ENCODE measurements at places on chromosomes 7 and 10.

- no peak for DNase-seq
Observed at GRCh38 chr7:4816419-4817080, 41.1 kb downstream of the AP5Z1 start.

DNA sequence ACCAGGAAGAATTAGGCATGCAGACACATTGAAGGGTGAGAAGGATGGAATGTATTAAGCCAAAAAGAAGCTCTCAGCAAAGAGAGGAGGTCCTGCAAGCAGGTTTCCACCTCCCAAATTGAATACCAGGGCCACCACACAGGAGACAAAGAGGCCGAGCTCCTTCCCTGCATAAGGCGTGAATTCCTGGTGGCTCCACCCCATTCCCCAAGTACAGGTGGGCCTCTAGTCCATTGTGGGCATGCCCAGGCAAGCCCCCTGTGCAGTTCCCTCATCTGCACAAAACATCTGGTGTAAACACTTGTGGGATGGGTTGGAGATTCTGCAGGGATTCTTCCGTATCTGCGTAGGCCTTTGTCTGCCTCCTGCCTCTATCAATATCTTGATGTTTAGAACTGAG is 817.5 kb downstream of the NRG3 start:
- DNase-seq, result no peak

DNA sequence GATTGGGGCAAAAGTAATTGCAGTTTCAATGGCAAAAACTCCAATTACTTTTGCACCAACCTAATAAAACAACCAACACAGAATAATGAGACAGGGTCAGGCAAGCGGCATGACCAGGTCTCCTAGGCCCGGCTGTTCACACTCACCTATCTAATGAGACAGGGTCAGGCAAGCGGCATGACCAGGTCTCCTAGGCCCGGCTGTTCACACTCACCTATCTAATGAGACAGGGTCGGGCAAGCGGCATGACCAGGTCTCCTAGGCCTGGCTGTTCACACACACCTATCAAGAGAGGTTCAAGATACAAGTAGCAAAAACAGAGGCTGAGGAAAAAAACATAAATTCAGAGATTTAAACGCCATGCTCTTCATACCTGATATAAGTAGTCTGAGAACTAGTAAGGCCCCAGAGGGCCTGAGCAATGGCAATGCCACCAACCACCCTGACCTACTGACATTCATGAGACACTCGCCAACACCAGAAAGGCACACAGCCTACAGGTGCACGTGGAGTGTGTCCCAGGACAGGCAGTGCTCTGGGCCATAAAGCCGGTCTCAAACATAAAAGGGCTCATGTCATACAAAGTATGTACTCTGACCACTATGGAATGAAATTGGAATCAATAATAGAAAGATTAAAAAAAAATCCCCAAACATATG is 40.6 kb upstream of the NCAPG2 start:
- no peak for DNase-seq

- DNase-seq, result no peak
Observed at GRCh38 chr10:50540069-50540825, 83.5 kb downstream of the SGMS1 start.

DNA sequence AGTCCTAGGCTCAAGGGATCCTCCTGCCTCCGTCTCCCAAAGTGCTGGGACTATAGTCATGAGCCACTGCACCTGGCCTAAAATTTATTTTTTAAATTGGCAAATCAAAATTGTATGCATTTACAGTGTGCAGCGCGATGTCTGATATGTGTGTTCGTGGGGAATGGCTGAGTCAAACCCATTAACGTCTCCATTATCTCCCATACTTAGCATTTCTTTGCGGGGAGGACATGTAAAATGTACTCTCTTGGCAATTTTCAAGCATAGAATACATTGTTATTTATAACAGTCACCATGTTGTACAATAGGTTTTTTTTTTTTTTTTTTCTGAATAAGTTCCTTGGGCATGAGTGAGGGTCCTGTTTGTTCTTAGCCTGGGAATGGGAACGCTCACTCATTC is 3.8 kb downstream of the TMEM184A start:
- DNase-seq, result no peak

GRCh38 chr10:129940617-129941198 is 23.4 kb downstream of the EBF3 start:
- no peak for DNase-seq

- no peak for DNase-seq
Observed at GRCh38 chr7:54180796-54181195, 361.4 kb upstream of the VSTM2A start.

DNA sequence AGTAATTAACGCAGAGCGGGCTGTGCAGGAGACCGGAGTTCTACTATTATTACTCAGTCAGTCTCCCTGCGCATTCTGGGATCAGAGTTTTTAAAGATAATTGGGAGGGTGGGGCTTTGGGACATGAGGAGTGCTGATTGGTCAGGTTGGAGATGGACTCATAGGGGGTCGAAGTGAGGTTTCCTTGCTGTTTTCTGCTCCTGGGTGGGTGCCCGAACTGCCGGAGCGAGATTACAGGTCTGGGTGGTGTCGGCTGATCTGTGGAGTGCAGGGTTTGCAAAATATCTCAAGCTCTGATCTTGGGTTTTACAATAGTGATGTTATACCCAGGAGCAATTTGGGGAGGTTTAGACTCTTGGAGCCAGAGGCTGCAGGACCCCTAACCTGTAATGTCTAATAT is 3.9 kb upstream of the LRRC27 start:
- no peak for DNase-seq

- DNase-seq, result no peak
Observed at GRCh38 chr10:15489431-15489830, 118.3 kb upstream of the FAM171A1 start.

DNA sequence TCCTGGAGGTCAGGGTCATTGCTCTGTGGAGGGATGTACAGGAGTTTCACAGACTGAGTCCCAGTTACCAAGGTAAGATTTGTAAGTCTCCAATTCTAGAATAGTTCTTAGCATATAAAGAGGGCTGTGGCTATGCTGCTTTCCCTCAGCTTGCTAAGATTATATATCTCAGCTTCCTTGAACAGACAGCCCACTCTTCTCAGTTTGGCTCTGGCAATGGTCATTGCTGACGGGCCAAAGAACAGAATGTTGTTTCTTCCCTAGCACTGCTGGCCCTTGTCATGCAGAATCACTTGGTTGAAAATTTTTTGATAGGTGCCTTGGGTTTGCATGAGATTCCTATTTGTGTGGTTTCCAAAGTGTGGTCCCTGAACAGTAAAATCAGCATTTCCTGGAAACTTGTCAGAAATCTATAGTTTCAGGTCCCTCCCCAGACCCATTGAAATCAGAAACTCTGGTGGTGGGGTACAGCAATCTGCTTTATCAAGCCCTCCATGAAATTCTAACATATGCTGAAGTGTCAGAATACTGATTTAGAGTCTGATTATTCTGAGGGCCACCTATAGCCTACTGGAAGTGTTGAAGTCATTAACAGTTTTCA is 38.2 kb downstream of the NRBF2 start:
- DNase-seq, result no peak

DNA sequence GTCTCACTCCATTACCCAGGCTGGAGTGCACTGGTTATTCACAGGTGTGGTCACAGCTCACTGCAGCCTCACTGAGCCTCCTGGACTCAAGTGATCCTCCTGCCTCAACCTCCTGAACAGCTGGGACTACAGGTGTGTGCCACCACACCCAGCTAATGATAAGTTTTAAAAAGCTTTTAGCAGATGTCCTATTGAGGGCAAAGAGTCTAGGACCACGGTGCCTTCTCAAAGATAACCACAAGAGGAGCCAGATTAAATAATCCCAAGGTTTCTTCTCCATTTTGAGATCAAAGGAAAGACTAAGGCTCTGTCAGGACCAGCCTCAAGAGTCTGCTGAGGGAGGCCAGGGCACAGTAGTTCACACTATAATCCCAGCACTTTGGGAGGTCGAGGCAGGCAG is 4.7 kb downstream of the ATP5MF start:
- no peak for DNase-seq

GRCh38 chr7:69122953-69123352 is 475.3 kb upstream of the AUTS2 start:
- DNase-seq, result peak; percentile 7

- DNase-seq, result no peak
Observed at GRCh38 chr7:41709621-41710020, 6.7 kb upstream of the INHBA start.

DNA sequence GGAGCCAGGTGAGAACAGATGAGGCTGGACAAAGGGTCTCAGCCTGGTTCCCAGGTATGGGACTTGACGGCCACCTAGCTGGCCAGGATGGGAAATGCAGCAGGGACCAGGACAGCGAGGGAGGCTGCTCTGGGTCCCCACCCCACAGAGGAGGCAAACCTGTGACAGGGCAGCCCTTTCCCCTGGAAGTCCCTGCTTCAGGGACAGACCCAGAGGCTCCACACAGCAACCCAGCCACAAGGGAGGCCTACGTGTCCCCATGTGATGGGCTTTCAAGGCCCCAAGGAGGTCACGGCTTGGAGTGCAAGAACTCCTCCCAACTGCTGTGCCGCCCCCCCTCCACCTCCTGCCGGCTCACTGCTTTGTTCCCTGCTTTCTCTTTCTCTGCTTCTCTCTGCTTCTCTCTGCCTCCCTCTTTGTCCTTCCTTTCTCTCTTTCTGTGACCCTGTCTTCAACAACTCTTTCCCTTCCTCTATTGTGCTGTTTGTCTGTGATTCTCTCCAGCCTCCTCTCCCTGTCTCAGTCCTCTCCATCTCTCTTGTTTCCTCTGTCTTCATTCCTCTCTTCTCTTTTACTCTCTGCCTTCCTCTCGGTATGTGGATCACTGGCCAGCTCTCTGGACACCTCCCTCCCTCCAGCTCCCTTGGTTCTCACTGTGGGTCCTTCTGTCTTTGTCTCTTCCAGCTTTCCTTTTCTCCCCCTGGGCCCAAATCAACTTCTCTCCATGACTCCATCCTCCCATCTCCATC is 9.6 kb upstream of the EIF5AL1 start:
- DNase-seq, result peak; percentile 5

- no peak for DNase-seq
Observed at GRCh38 chr10:91196268-91197048, 24.0 kb upstream of the PCGF5 start.

DNA sequence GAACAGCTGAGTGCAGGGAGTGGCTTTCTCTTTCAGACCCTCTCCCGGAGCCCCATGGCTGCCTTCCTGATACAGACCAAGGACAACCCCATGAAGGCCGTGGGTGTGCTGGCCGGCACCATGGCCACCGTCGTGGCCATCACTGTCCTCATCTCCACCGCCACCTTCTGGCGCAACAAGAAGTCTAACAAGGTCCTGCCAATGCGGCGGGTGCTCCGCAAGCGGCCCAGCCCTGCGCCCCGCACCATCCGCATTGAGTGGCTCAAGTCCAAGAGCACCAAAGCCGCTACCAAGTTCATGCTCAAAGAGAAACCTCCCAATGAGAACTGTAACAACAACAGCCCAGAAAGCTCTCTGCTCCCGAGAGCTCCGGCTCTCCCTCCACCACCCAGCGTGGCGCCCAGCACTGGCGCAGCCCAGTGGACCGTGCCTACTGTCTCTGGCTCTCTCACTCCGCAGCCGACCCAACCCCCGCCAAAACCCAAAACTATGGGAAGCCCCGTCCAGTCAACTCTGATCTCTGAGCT is 11.2 kb downstream of the LRIT2 start:
- no peak for DNase-seq

DNA sequence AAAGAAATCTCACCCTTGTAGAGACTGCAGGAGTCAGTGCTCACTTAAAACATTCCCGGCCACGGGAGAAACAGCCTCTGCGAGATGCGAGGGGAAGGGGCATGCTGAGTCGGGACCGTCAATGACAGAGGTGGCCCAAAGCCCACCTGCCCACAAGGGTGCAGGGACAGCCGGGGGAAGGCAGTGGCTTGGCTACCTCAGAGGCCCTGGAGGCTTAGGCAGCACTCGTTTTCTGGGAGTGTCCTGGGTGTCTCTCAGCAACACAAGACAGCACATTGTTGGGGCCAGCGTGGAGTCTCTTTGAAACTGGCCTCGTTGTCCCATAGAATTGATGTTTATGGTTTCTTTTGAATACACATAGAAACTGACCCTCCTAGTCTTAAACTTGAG is 25.6 kb upstream of the SYCE1 start:
- no peak for DNase-seq

- DNase-seq, result no peak
Observed at GRCh38 chr7:4167385-4167910, 514.6 kb upstream of the FOXK1 start.
